Caki2 (cell line): ENCODE measurements at places on chromosomes 7 and 10. TPM values are rescaled to one million over a fixed set of nuclear protein-coding genes. Genes with fewer than 3 reads are reported as not detected.
A peak's percentile ranks its signal among the peaks of the same experiment; 100 is the strongest.

DNA sequence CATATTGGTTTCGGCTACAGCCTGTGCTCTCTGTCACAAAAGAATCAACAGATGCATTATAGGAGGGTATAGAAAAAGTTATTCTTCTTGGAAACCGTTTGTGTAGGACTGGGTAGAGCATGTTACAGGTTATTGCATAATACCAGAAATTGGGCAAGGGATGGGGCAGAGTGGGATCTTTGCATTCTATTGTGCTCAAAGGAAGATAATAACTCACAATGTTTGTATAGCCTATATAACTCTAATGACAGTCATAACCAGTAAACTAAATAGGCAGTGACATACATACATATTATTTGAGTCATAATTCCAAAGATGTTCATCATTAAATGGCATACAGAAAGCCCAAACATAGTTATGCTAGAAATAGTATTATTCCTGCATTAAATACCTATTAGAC is 179.7 kb downstream of the XPNPEP1 start:
- no peak for DNase-seq

DNA sequence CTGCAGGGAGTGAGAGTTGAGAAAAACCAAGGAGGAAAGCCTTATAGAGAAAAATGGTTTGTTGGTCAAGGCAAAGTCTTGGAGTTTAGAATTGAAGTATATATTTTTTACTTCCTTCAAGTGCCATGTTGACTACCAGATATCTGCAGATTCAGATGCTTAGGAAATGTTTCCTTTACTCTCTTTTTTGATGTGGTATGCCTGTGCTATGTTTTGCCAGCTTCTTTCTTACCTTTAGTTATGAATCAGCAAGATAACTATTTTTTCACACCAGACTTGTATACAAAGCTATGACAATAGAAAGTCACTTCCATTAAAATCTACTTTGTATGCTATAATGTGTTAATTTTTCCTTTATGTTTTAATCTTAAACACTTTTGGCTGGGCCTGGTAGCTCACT is 3.6 kb downstream of the R3HCC1L start:
- DNase-seq, result no peak

DNA sequence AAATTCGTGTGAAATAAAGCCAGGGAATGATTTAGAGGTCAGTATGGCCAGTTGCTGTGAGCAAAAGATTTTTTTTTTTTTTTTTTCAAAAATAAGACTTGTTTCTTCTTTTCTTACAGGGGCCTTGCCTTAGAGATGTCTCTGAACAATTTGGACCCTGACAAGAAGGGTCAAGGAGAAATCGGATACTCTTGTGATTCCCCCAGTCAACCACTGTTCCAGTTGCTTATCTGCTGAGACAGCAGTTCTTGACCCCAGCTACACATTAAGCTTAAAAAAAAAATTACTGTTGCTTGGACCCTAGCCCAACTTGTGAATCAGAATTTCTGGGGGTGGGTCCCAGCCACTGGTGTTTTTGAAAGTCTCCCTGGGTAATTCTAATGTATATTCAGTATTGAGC is 12.0 kb upstream of the FMC1 start:
- DNase-seq, result no peak

GRCh38 chr7:70466725-70467364 is 665.1 kb upstream of the GALNT17 start:
- DNase-seq, result no peak

DNA sequence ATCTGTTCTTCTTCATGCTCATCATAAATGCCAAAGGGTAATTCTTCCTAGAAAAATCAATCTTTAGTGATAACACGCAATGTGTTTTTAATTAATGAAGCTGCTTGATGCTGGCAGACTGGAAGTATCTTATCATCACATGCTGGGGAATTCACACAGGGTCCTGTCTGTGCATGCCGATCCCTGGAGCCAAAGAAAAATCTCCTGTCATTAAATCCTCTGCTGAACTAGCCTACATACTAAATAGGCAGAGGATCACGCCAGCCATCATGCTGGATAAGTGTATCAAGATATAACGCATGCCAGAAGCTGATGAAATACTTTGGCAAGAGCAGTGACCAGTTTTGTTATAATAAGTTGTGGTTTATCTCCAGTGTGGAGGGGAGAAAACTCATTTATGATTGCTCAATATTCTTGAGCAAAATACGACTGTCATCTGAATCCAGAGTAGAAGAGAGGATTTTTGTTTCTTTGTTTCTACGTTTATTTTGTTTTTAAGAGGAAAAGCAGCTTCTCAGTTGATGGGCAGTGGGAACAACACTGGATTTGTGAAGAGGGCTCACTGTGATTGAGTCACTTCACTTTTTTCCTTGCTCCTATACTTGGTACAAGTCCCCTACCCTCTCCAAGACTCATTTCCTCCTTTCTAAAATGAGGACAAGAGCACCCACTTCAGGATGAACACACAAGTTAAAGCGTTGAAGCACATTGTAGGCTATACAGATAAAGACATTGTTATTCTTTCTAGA is 649.1 kb downstream of the TNS3 start:
- DNase-seq, result peak; percentile 16

- no peak for DNase-seq
Measured at GRCh38 chr7:157568770-157569584, 232.2 kb downstream of the DNAJB6 start.

- peak; percentile 74 for DNase-seq
Measured at GRCh38 chr7:150326657-150327268, 3.4 kb upstream of the ACTR3C start.

DNA sequence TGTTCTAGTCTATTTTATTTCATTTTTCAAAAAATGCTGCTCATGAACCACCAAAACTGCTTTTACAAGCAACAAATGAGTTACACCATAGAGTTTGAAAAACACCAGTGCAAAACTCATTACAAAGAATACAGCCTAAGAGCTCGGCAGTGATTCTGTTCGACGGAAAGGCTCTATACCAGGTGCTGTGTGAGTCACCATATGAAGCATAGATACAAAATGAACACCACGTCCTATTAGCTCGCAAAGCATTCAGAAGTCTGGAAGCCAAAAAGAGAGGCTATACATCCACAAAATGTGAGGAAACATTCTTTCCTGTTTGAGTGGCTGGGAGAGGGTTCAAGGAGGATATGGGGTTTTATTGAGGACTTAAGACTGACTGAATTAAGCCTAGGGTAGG is 136.1 kb downstream of the ATE1 start:
- DNase-seq, result no peak

The LIPK gene
- not detected in 2 replicates for total RNA-seq

The LIPN gene
- not detected in 2 replicates for total RNA-seq

The GDI2 gene
- total RNA-seq, result 380 and 392 TPM in 2 replicates
